ENCODE measurements at places on chromosomes 12 and 14. TPM values are rescaled to one million over a fixed set of nuclear protein-coding genes. Genes with fewer than 3 reads are reported as not detected.
A peak's percentile ranks its signal among the peaks of the same experiment; 100 is the strongest.

WNT5B gene
- total RNA-seq, result not detected

DNA sequence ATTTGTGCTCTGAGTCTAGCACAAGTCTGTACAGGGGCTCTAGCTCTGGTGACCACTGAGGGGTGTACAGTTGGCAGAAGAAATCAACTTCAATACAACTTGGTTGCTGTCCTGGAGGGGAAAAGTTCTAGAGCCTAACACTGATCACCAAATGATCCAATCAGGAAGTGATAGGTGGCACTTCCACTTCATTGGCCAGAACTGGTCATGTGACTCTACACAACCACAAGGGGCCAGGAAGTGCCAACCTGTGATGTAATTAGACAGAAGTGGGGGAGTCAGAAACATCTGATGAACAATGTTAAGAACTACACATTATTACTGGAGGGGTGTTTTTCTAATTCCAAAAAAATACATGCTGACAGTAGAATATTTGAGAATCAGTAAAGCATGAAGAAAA is 401.6 kb downstream of the VRK1 start:
- H3K4me3 ChIP-seq, result no peak overlapping the region
- DNase-seq, result no peak
- H3K4me1 ChIP-seq, result no peaks in the 10 kb centered on the region
- peaks cover 9% of the 10 kb centered on the region for H3K27me3 ChIP-seq

SLC10A1 gene
- not detected for total RNA-seq

DNA sequence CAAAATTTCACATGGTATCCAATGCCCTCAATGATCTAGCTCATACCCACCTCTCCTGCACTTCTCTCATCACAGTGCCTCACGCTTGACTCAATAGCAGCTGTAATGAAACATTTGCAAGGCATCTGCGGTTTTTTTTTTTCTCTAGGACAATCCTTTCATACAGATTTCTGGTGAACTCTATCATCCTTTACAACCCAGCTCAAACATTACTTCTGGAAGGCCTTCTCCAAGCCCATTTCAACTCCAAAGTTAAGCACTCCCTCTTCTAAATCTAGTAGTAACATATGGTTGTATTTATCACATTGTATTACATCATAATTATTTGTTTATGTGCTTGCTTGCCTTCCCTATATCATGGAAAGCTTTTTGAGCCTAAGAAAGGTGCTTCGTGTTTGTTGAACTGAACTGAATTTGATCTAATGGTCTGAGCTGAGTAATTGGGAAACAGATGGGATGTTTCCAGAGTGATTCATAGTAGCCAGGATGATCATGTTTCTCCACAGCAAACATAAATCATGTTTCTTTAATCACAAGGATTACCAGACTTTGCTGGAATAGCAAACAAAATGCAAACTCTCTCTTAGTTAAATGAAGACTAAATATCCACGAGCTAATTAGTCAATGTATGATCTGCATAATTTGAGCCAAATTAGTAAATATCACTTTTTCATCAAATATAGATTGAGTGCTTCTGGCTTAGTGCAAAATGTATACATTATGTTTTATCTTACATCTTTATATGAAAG is 14.3 kb downstream of the CFL2 start:
- DNase-seq, result no peak
- H3K27me3 ChIP-seq, result no peaks in the 10 kb centered on the region
- H3K36me3 ChIP-seq, result no peaks in the 10 kb centered on the region
- peaks cover 5% of the 10 kb centered on the region for H3K4me1 ChIP-seq
- H3K27ac ChIP-seq, result no peak overlapping the region

GRCh38 chr12:100672075-100672592 is 98.7 kb downstream of the GAS2L3 start:
- peak; percentile 41 for DNase-seq
- H3K27me3 ChIP-seq, result peaks cover 7% of the 10 kb centered on the region
- H3K4me1 ChIP-seq, result no peaks in the 10 kb centered on the region
- no peak overlapping the region for H3K4me3 ChIP-seq
- no peak overlapping the region for H3K27ac ChIP-seq

Measured in activated CD4-positive, alpha-beta memory T cell treated with anti-CD3 and anti-CD28 coated beads for 36 hours (primary cell).